ENCODE measurements at places on chromosomes 7 and 10.

GRCh38 chr7:50594734-50595485, 29.7 kb upstream of the DDC start:
- DNase-seq: no peak

GRCh38 chr7:99012722-99013121, 131.2 kb downstream of the SMURF1 start:
- no peak for DNase-seq

DNA sequence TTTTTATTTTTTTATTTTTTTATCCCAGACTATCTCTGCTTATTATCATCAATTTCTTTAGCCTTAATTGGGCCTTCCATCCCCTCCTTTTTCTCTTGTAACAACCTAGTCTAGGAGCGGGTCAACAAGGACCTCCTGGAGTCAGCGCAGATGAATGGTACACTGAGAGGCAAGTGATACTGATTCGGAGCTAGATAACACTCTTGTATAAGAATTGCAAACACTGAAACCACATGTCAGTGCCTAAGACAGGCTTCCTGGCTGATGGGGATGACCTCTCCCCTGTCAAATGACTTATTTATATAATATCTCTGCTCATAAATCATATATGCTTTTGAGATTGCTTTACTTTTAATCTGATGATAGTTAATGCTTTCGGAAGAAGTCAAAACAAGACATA, 22.7 kb downstream of the BPGM start:
- DNase-seq: no peak

- DNase-seq: no peak
Measured at GRCh38 chr10:24132741-24133140, 76.2 kb upstream of the KIAA1217 start.

GRCh38 chr10:31686599-31686998, 242.0 kb downstream of the ARHGAP12 start:
- DNase-seq: no peak

- DNase-seq: no peak
Measured at GRCh38 chr7:63899691-63900393, 98.8 kb upstream of the ZNF722 start.

GRCh38 chr10:110723224-110723891, 79.2 kb downstream of the RBM20 start:
- no peak for DNase-seq

GRCh38 chr10:38174336-38174735, 80.2 kb downstream of the ZNF37A start:
- DNase-seq: no peak

GRCh38 chr10:128694168-128694850, 568.1 kb upstream of the MKI67 start:
- DNase-seq: no peak

DNA sequence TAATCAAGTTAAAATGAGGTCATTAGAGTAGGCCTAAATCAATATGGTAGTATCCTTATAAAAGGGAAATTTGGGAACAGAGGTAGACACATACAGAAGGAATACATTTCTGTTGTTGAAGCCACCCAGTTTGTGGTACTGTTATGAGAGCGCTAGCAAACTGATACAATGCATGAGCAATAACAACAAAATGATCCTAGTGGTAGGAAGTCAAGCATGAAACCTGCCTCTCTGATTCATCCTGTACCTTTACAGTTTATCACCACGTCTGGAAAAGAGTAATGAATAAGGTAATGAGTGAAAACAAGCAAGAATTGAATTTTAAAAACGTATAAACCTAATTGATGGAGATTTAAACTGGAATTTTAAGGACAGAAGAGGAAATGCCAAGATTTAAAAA, 217.2 kb downstream of the PCLO start:
- no peak for DNase-seq

DNA sequence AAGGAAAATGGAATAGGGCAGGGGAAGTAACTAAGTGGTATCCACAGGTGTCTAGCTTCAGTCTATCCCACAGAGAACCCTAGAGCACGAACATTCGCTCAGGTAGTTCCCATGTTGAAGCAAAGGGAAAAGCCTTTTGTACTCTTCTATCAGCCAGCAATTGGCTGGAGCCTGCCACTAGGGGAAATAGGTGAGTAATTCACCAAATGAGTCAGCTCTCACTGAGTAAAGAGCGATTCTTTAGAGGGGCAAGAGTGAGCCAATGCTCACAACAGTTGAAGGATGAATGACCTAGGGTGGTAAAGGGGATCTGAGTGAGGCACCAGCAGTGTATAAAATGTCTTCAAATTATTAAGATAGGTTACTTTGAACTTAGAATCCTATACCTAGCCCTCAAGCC, 94.1 kb upstream of the ZNF800 start:
- DNase-seq: no peak

DNA sequence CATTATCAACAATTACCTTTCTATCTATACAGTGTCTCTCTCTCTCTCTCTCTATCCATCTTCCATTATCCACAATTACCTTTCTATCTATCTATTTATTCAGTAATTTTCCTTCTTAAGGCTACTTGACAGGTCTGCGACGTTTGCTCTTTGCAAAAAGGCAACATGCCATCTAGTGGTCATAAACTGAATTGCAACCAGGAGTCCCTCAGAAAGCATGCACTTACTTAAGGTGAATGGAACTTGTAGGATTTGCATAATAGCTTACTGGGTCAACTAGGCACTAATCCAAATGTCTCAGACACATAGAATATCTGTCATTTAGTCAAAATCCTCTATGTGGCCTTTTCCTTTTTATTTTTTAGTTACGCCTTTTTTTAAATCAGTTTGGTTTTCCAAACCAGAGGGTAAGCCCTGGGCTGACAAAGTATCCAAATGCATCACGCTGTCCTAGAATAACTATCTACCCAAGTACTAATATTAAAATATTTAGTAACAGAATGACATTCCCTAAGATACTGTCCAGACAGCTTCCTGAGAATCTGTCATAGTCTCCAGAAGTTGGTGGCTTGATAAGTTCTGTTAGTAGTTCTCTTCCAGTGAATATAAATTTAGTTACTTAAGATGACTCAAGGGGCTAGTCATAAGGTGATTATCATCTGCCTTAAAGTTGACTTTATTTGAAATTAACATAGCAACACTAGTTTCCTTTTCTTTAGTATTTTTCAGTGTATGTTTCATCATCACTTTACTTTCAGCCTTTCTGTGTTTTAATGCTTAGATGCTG, 208.3 kb downstream of the PPP1R3A start:
- DNase-seq: peak; percentile 59

GRCh38 chr10:112634096-112634830, 187.2 kb downstream of the VTI1A start:
- no peak for DNase-seq

- no peak for DNase-seq
Measured at GRCh38 chr7:4386190-4386589, 295.9 kb upstream of the FOXK1 start.

- DNase-seq: no peak
Measured at GRCh38 chr7:51058764-51059163, 257.8 kb downstream of the COBL start.

- DNase-seq: no peak
Measured at GRCh38 chr7:3080106-3080505, 36.4 kb upstream of the CARD11 start.

GRCh38 chr10:35324196-35324595, 12.1 kb upstream of the CCNY start:
- DNase-seq: no peak

- no peak for DNase-seq
Measured at GRCh38 chr7:16743236-16743635, 10.3 kb upstream of the TSPAN13 start.

DNA sequence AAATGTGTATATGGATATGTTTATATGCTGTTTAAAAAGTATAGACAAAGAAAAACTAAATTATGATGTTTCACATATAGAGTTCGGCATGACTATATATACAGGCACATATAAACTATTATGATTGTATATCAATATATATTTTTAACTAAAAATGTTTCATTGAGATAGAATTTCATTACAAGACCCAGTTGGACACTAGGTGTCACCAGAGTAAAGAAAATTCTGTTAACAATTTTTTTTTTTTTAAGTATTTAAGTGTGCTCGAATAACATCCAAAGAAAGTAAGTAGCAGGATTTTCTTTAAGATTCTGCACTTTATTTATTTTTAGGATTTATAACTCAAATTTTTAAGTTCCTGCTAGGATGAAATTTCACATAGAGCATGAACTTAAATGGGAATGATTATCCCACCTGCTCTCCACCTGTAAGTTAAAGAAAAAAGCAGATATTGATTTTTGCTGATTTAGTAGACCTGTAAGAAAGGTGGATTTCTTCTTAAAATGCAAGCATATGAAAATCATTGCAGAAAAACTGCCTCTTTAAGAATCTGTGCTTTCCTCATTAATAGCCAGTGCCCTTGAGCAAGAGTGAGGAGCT, 961.5 kb downstream of the PCDH15 start:
- DNase-seq: no peak

DNA sequence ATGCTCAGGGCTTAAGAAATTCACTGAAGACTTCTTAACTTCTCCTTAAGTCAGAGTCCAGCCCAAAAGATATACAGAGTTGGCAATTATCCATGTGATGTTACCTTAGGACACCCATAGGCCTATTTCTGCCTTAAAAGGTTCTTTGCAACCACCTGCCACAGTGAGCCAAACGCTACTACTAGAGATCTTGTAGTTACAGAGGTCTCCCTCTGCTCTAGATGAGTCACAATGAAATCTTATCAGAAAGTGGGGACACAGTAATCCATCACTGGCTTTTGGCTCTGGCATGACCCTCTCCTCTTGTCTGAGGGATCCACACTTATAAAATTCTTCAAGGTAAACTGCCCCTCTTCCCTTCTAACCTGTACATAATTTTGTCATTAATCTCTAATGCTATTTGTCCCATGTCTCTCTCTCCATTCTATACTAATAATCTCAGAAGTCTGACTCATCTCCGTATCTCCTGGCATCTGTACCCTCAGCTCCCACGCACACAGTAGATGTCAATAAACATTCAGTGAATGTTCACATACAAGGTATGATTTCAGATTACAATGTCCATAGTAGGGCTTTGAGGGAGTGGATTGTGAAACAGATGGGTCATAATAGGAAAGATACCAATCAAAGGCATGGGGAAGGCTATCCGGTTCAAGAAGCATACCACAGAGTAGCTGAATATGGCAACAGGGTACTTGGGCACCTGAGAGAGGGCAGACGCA, 112.1 kb downstream of the SGMS1 start:
- DNase-seq: no peak

GRCh38 chr10:96130326-96130995, 364 bp downstream of the ZNF518A start:
- DNase-seq: peak; percentile 4

DNA sequence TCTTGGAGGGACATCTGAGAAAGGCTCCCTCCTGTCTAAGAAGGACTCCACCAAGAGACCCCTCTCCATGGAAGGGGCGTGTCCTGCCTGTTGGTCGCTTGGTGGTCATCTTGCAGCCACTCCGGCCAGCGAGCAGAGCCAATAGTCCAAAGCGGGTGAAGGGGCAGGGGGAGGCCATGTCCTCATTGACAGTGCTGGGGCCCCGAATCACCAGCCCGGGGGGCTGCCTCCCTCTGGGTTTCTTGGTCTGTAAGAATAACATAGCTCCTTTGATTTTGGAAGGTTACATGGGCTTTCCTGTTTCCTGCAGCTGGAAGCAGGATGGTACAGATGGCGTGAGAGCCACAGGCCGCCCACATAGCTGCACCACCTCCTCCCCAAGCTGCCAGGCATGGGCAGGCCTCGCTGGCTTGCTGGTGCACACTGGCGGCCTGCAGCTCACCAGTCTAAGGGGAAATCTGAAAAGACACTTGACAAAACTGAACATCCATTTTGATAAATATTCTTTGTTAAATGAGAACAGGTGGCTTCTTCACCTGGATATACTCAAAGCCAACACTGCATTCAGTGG, 105.8 kb downstream of the ARHGAP22 start:
- DNase-seq: no peak

DNA sequence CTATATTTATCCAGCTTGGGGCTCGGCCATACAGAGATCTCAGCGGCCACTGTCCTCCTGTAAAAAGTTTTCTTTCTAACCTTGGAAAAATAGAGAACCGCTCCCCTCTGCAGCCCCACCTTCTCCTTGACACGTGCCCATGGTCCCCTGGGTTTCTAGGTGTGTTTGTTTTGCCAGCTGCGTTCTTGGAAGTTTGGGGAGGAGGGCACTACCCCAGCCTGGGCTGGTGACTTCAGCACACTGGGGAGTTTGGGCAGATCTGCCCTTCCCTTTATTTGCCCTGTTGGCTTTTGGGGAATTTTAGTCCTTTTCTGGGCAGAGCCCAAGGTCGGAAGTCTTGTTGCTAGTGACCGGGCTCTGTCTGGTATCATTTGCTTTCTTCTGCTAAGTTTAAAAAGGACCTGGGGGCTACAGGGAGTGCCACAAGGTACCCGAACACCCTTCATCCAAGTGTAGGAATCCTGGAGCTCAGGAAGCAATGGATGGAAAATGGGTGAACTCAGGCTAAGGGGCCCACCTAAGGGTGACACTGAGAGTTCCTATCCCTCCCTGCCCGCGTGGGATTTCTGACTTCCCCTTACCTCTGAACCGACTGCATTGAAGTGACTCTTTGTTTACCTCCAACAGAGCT, 1.7 kb downstream of the ADAMTS14 start:
- DNase-seq: no peak

GRCh38 chr10:117718986-117719920, 176.7 kb downstream of the EMX2 start:
- DNase-seq: no peak

DNA sequence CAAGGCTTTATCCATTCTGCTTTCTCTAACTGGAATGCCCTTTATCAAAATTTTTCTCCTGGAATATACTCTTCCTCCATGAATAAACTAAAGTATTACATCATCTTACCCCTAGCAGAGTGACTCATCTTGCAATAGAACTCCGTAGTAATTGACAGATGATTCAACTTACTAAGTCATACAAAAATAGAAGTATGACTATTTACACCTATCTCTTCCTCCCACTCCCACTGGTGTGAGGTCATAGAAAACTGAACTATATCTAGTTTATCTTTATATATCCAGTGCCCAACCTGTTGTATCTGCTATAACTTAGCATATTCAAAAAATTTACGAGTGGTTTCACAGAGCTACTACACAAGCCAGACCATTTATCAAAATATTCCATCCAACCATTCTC, 26.1 kb downstream of the ABCB1 start:
- DNase-seq: no peak

- DNase-seq: no peak
Measured at GRCh38 chr10:128476368-128476725, 350.1 kb upstream of the MKI67 start.

DNA sequence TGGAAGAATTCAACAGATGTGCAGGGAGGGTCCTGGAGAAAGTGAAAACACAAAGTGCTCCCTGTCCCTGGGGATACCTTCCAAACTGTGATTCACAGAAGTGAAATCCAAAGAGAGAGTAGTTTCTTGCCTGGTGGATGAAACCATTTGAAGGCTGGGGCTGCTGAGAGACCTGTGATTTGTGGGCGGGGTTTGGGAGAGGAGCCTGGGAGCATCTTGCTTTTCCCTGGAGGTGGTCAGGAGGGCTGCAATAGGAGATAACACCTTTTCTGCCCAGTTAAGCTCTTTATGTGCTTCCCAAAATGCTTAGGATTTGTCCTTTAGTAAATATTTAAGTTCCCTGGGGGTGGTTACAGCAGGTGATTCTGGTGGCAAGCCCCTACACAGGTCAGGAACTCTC, 105.3 kb upstream of the TPK1 start:
- no peak for DNase-seq
